ENCODE measurements at places on chromosomes 3 and 15.
A peak's percentile ranks its signal among the peaks of the same experiment; 100 is the strongest.

DNA sequence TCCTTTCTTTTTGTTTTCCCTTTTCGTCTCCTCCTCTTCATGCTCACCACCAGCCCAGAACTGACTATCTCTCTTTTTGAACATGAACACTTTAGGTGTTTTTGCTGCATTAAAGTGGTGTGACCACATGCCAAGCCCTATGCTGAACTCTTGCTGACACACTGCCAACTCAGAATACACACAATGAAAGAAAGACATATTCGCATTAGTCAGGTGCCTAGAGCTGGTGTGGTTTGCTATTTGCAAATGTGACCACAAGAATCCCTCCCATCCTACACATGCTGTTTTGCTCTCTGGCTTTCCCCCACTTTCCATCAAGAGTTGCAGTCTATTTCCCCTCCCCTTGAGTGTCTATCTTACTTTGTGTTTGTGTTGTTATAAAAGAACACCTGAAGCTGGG, 967.8 kb upstream of the CFAP20DC start:
- peak; percentile 28 for DNase-seq

GRCh38 chr3:132838477-132838876, 116.3 kb upstream of the NPHP3 start:
- no peak for DNase-seq

DNA sequence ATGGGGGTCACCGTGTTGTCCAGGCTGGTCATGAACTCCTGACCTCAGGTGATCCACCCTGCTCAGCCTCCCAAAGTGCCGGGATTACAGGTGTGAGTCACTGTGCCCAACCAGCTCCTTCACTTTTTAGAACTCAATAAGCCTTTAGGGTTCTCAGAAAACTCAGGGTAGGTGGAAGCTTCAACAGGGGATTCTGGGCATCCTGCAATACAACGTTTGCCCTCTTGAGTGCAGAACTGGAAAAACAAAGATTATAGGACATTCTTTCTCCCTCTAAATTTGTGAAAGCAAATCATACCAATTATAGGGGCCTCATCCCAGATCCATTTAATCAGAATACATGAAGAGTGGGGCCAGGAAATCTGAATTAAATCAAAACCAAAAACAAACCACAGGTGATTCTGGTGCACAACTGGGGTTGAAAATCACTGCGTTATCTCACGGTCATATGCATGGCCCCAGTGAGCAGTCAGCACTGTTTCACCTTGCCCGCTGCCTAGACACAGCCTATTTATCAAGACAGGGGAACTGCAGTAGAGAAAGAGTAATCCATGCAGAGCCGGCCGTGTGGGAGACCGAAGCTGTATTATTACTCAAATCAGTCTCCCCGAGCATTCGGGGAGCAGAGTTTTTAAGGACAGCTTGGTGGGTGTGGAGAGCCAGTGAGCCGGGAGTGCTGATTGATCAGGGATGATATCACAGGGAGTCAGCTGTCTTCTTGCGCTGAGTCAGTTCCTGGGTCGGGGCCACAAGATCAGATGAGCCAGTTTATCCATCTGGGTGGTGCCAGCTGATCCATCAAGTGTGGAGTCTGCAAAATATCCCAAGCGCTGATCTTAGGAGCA, 58.4 kb downstream of the TMEM44 start:
- DNase-seq: no peak

- peak; percentile 98 for DNase-seq
Observed at GRCh38 chr15:79923515-79924169, 26.8 kb upstream of the MTHFS start.

DNA sequence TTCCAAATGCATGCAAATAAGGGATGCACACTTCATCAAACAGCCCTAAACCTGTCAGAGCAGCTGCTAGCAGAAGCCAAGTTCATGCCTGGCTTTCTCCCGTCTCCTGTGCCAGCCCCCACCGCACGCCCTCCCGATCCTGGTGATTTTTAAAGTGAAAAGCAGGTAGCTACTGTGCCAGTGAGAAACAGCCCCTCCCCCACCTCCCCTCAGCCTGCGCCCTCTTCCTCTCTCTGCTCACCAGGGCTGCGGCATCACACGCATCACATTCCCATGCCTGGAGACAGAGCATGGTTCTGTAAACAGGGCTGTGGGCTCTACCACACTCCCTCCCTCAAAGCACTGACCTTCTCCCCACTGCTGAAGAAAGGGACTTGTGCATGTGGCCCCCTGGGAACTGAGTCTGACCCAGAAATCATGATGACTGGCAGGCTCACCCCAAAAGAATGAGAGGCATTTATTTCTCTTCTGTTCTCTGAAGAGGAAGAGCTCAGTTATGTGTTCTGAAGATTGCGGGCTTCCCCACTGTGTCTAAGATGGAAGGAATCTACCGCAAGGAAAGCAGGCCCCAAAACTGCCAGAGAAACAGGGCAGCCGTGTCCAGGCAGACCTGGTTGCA, 14.5 kb upstream of the SLC6A1 start:
- no peak for DNase-seq

DNA sequence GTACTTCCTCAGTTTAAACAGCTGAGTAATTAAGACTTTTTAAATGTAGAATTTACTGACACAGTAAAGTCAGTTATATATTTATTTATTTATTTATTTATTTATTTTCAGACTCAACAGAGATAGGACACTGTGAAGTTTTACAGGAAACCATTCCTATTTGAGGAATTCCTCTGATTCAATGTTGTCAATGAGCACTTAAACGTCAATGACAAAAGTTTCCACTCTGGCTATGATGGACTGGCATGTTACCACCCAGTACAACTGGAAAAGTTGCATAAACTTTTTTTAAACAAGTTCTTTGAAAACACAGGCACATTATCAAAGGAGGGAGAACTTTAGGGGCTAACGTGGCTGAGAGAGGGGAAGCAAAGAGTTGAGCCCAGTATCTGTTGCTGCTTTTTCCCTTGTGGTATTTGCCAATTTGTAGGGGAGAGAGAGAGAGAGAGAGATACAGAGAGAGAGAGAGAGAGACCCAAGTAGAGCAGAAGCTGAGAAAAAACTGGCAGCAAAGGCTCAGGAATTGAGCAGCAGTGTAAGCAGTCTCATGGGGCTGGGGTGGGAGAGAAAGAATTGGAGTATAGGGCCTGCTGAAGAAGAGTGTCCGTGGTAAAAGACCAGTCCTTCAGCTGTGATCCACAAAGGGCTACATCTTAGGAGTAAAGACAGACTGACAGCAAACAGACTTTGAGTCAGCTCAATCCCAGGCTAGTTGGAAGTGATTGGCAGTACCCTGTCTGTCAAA, 18.3 kb upstream of the ACTC1 start:
- no peak for DNase-seq

DNA sequence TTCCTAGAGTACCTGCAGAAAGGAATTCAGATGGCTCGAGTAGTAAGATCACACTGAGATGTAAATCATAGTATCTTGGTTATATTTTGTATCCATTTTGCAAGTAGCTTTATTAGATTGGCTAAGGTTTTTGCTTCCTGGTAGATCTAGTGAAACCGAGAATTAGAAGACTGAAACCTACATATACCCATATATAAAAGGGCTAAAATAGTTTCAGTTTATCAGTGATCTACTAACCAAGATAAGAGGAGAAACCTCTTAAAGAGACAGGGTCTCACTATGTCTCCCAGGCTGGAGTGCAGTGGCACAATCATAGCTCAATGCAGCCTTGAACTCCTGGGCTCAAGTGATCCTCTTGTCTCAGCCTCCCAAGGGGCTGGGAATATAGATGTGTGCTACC, 135.3 kb downstream of the PCCB start:
- DNase-seq: no peak

GRCh38 chr3:69231929-69232440, 109.6 kb upstream of the LMOD3 start:
- no peak for DNase-seq

DNA sequence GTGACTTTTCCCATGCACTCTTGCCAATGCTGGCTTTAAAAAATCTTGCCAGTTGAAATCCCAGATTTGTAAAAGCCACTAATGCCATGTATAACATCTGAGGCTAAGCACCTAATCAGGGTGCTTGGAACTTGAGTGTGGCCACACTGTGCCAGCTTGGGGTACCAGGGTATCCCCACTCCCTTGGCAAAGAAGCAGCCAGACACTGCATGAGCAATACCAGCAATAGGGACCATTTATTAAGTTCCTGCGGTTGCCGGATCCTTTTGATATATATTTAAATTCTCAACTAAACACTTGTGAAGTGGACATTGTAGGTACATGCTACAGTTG, 2.2 kb upstream of the RHCG start:
- DNase-seq: no peak

DNA sequence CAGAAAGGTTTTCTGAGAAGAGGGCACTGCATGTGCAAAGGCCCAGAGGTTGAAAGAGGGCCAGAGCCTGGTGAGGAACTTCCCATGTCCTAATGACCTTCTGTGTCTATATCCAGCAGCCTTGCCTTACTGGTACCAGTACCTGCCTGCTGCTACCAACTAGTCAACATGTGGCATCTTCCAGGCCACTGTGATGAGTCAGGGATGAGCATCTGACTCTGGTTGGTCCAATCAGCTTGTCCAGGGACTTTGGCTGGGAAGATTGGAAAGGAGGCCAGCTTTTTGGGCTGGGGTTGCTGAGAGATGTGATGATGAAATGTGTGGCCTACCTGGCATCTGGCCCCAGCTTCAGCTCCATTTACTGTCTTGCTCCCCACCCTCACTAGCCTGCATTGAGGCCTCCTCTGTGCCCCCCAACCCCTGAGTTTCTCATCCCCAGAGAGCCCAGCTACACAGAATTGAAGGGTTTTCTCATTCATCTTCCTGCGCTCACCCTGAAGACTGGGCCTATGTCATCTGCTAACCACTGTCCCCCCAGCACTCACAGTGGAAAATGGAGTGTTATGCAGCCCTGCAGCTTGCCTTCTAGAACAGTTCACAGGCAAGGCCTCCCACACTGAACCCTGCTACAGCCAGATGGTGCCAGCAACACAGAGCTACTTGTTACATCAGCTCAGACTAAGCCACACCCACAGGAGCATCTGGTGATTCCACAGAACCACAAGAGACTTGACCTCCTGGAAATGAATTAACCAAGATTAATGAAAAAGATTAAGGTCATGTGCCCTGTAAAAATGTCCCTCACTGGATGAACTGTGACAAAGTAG, 1.3 kb upstream of the TWF2 start:
- DNase-seq: peak; percentile 41

GRCh38 chr3:128619146-128619890, 31.3 kb downstream of the RPN1 start:
- no peak for DNase-seq

GRCh38 chr3:184299488-184300377, 692 bp downstream of the PSMD2 start:
- DNase-seq: no peak

GRCh38 chr3:103927896-103928295, 1438.8 kb upstream of the ALCAM start:
- no peak for DNase-seq

GRCh38 chr3:39150803-39151631, 2.4 kb downstream of the CSRNP1 start:
- DNase-seq: peak; percentile 66

GRCh38 chr3:359672-360071, 163.1 kb downstream of the CHL1 start:
- DNase-seq: no peak

DNA sequence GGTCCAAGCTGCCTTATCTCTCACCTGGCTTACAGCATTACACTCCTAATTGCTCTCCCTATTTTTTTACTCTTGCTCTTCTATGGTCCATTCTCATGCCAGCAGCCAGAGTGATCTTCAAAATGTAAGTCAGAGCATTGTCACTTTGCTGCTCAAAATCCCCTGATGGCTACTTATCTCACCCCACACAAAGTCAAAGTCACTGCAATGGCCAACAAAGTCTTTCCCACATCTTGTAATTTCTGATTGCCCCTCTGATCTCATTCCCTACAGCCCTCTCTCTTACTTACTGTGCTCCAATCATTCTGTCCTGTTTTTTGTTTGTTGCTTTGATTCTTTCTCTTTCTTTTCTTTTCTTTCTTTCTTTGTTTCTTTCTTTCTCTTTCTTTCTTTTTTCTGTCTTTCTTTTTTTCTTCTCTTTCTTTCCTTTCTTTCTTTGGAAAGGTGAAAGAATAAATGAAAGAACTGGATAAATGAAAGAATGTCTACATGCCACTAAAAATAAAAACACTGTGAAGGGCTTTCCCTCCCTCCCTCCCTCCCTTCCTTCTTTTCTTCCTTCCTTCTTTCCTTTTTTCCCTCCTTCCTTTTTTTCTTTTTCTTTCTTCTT, 34.9 kb upstream of the TIPARP start:
- no peak for DNase-seq

DNA sequence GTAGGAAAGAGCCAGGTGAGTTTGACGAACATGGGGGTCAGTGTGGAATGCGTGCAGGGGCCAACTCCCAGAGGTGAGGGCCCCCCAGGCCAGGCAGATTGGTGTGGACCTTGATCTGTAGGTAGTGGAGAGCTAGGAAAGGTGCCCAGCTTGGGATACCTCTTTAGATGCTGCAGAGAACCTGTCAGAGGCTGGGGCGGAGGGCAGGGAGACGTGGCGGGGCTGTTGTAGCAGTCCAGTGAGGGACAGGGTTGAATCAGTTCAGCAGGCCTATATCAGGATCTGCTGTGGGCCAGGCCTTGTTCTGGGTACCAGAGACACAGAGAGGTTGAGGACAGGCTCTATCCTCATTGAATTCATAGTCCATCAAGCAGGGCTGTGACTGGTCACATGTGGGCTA, 8.6 kb downstream of the SNX33 start:
- DNase-seq: no peak

- no peak for DNase-seq
Observed at GRCh38 chr3:144221761-144222160, 250.1 kb downstream of the DIPK2A start.

GRCh38 chr15:36079021-36079420, 500.4 kb upstream of the CDIN1 start:
- DNase-seq: no peak

DNA sequence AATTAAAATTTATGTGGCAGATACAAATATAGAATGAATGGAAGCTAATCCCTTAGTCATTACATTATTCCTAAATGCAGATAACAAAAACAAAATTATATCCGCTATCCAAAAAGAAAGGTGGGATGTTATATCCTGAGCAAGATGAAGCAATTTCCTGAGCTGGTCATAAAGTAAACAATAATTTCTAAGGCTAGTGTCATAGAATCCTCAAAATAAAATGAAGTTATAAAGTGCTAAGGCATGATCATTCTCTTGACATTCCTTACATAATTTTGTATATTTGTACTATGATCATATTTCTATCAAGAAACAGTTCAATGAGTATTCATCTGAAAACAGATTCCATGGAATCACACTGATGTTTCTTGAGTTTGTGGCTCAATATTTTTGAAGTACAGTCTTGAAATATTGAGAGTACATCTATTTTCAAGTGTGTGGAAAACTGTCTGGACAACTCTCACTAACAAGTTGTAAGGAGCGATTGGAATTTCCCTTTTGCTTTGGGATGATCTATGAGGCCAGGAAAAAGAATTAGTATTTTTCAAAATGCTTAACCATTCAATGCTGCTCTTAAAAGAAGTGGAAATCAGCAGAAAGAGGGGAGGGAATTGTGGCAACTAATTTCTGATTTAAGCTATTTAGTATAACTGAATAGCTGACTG, 92.4 kb downstream of the ABI3BP start:
- DNase-seq: no peak

- no peak for DNase-seq
Observed at GRCh38 chr15:68045289-68046265, 8.5 kb upstream of the PIAS1 start.

- DNase-seq: no peak
Observed at GRCh38 chr3:40581166-40581565, 56.4 kb downstream of the ZNF621 start.

GRCh38 chr3:104878395-104878794, 488.3 kb upstream of the ALCAM start:
- no peak for DNase-seq

All from activated CD4-positive, alpha-beta T cell treated with anti-CD3 and anti-CD28 coated beads for 24 hours (primary cell).